ENCODE measurements at places on chromosomes 1 and 21. TPM values are rescaled to one million over a fixed set of nuclear protein-coding genes. Genes with fewer than 3 reads are reported as not detected.

MATN1 gene
- under 0.01 TPM for total RNA-seq

SPRR2F gene
- total RNA-seq, result not detected

RCOR3 gene
- 21.4 TPM for total RNA-seq

UBQLN4 gene
- 18.4 TPM for total RNA-seq

SNAPIN gene
- 38.3 TPM for total RNA-seq

F13B gene
- total RNA-seq, result not detected

SLC30A2 gene
- total RNA-seq, result not detected

C1orf87 gene
- total RNA-seq, result not detected

PADI3 gene
- under 0.01 TPM for total RNA-seq

FCER1G gene
- not detected for total RNA-seq

LRRC3 gene
- total RNA-seq, result 0.29 TPM

CFAP74 gene
- not detected for total RNA-seq

All from placental pericyte (primary cell).